Stimulated activated CD4-positive, alpha-beta T cell treated with anti-CD3 and anti-CD28 coated beads, Interleukin-1b, Interleukin-23, amount 100 ng/mL, for 48 hours (primary cell): ENCODE measurements at places on chromosomes 3 and 15.
A peak's percentile ranks its signal among the peaks of the same experiment; 100 is the strongest.

GRCh38 chr15:66965201-66965900 lies 100.1 kb upstream of the SMAD3 start:
- DNase-seq = no peak

GRCh38 chr15:29910068-29910467 lies 87.8 kb upstream of the TJP1 start:
- no peak for DNase-seq

GRCh38 chr3:37689645-37690356 lies 171.9 kb upstream of the CTDSPL start:
- no peak for DNase-seq

DNA sequence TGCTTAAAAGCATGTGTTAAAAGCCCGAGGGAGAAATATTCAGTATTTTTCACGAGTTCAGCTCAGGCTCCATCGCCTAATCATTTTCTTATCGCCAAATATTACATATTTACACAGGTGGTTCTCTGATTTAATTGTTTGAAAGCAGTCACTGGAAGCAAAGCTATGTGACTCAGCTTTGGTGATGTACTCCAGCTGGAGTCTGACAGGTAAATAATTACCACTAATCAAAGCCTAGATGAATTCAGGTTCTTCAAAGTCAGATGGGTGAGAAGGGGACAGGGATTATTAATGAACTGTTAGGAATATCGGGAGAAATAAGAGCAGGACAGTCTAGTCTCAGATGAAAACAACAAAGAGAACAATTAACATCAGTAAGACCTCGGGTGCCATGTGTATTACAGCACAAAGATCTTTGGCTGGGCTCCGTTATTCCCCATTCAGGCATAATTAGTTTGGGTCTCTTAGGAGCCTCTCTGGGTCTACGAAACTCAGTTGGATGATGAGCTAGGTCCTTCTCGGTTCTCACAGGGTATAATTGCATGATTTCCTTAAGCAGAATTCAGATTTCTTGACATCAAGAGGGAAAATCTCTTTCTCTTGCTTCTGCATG lies 331.7 kb upstream of the ADAMTS9 start:
- no peak for DNase-seq

DNA sequence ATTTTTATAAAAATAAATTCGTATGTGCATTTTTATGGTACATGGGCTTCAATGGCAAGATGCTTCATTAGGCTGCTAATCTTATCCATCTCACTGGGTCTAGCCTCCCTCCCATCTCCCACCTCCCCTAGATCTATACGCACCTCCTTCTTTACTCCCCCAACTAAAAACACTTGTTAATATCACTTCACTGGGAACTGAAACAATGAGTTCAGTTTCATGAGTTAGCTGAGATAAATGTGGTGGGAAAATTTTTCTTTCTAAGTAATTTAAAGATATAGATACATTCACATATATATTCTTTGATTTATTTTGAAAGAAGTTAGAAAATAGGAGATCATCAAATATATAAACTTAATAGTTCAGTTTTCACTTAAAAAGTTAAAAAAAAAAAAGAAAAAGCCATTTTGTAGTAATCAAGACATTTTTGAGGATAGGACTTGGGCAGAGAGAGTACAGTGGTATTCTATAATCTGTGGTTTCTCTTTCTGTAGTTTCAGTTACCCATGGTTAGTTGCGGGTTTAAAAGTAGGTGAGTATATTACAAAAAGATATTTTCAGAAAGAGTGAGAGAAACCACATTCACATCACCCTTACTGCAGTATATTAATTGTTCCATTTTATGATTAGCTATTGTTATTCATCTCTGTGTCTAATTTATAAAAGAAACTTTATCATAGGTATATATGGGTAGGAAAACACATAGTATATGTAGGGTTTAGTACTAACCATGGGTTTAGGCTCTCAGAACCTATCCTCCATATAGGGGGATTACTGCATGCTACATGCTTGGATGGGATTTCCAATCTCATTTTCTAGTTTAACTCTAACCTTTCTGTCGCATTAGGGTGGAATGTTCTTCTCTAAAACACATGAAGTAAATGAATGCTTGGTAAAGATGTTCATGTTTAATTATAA lies 316.0 kb upstream of the CBLB start:
- no peak for DNase-seq

- DNase-seq = no peak
Observed at GRCh38 chr3:152970851-152971250, 135.9 kb downstream of the P2RY1 start.

DNA sequence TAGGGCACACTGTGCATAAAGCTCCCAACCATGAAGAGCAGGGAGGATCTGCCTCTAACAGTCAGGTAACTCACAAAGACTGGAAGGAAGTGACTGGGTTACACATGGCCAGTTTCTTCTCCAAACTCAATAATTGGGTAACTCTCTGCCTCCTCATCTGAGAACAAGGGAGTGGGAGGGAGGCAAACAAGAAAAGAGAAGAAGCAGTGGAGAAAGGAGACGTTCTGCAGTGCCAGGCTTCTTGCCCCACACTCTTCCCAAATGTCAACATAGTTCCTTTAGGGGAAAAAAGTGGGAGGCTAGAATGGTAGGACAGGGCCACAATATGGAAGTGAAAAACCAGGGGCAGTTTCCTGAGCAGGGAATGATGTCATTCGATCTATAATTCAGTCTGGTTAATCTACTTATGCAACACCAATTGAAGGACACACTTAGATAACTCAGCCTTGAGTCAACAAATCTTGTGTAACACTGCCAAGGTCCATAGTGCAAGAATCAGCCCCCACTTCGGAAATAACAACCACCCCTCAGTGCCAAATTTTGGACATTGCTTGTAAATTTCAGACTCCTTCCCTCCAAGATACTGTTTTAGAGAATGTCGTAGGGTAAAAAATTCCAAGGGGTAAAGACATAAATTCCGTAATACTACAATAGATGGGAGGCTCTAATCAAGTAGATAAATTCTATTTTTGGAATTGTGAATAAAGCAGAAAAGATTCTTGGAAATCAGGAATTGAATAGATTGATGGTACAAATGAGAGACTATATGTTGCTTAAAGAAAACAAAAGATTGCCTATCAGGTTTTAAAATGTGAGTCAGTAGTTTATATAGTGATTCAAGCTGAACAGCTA lies 143.0 kb downstream of the LPP start:
- no peak for DNase-seq

- no peak for DNase-seq
Observed at GRCh38 chr3:106296062-106296461, 427.2 kb upstream of the CBLB start.

- DNase-seq = no peak
Observed at GRCh38 chr3:89740881-89741177, 633.4 kb downstream of the EPHA3 start.

GRCh38 chr3:107241217-107241616 lies 136.0 kb upstream of the CCDC54 start:
- DNase-seq = peak; percentile 1

- DNase-seq = peak; percentile 17
Observed at GRCh38 chr15:94231723-94232468, 535 bp downstream of the MCTP2 start.

DNA sequence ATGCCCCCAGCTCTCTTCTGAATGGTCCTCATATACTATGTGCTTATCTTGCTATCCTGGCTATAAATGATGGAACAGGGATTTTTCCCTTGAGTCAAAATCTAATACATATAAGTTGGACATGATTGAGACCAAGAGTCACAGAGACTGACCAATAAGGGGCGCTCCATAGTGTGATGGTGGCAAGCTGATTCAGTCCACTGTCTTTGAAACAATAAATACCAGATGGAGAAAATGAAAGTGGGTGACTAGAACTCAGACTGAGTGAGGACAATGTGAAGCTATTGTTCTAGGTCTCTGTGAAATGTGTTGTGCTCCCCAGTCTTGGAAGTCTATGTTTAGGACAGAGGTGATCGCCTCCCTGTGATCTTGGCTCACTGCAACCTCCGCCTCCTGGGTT lies 10.6 kb upstream of the FSTL1 start:
- DNase-seq = no peak

- DNase-seq = no peak
Observed at GRCh38 chr3:81170298-81170697, 591.1 kb downstream of the GBE1 start.

DNA sequence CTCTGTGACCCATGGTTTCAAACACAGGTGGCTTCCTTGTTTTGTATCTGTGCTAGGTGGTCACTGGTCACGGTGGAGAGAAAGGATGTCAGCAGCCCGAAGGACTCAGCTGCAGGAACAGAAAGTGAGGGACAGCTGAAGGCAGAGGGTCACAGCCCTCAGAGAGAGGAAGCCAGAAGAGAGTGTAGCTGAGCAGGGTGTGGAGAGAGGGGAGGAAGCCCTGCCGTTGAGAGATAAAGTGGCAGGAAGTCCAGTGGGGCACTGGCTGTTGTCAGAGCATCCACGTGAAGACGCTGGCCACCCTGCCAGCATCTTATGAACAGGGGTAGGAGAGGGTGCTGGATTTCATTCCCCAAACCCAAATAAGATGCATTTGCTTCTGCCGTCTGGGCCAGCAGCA lies 36.9 kb downstream of the LIMD1 start:
- DNase-seq = no peak

DNA sequence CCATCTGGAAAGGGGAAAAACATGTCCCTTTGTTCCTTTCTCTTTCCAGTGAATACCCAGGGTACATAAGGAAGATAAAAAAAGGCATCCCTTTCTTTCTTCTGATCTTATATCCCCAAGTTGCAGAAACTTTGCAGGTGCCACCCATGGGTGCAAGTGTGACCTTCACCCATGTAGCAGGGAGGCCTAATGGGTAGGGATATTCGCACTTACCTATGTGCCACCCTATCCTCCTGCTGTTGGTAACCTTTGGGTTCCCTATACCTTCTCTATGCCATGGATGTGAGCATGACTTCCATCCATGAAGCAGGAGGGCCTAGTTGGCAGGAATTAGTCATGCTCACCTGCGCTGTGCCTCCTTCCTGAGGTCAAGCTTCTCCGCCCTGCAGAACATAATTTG lies 59.2 kb upstream of the C15orf39 start:
- no peak for DNase-seq

GRCh38 chr3:30221619-30222018 lies 384.8 kb upstream of the TGFBR2 start:
- DNase-seq = no peak

GRCh38 chr3:108588601-108589000 lies 637 bp downstream of the CIP2A start:
- DNase-seq = no peak

DNA sequence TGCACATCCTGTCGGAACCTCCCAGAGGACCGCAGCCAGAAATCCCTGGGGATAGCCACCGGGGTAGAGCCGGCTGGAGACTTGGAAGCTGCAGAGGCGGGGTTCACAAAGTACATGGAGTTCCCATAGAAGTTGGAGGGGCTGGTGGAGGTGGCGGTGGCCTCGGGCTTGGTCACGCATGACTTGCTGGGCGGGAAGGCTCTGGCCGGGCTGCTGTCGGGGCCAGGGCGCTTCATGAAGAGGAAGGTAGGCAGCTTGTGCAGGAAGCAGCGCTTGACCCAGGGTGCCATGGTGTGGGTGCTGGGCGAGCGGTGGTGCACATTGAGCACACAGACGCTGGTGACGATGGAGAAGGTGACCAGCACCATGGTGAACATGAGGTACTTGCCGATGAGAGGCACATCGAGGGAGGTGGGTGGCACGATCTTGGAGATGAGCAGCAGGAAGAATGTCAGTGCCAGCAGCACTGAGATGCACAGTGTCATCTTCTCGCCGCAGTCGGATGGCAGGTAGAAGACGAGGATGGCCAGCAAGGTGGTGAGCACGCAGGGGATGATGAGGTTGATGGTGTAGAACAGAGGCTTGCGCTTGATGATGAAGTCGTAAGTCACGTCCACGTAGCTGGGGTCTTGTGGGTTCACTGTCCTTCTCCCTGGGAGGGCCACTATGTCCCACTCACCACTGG lies 8.4 kb upstream of the CHRNA3 start:
- no peak for DNase-seq

DNA sequence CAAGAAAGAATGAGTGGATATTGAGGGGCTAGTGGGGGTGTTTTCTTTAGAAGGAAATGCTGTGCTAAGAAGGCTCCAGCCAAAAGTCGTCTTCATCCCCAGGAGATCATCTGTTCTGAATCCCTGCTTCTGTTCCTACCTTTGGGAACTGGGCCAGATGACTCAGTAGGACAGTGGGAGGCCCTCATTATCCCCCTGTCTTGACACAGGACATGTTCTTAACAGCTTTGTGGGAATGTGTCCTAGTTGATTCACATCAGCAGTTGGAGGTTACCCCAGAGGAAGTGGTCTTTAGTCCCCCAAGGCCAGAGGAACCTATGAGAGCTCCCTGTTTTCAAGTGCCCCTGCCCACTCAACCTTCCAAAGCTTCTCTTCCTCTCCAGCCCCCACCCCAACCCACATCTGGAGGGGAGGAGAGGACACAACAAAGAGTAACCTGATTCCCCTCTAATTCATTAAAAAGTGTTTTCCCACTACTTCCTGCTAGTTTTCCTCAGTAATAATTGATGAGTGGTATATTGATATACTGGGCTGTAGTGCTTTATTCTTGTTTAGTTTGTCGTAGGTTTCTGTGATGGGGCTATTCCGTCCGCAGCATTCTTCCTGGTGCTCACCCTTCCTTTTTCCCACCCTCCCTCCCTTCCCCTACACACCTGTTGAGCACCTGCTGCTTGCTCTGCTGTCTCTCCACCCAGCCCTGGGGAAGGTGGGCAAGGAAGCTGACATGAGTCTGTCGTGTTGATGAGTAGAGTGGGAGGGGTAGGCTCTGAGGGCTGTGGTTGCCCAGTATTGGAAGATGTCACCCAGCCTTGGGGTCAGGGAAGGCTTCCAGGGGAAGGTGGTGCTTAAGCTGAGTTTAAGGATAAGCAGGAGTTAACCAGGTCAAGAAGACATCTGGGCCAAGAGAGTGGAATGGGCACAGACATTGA lies 9.3 kb downstream of the PXYLP1 start:
- no peak for DNase-seq

GRCh38 chr3:130831719-130832400 lies 62.0 kb upstream of the ATP2C1 start:
- DNase-seq = no peak

- DNase-seq = no peak
Observed at GRCh38 chr3:177410730-177411129, 213.4 kb upstream of the TBL1XR1 start.

DNA sequence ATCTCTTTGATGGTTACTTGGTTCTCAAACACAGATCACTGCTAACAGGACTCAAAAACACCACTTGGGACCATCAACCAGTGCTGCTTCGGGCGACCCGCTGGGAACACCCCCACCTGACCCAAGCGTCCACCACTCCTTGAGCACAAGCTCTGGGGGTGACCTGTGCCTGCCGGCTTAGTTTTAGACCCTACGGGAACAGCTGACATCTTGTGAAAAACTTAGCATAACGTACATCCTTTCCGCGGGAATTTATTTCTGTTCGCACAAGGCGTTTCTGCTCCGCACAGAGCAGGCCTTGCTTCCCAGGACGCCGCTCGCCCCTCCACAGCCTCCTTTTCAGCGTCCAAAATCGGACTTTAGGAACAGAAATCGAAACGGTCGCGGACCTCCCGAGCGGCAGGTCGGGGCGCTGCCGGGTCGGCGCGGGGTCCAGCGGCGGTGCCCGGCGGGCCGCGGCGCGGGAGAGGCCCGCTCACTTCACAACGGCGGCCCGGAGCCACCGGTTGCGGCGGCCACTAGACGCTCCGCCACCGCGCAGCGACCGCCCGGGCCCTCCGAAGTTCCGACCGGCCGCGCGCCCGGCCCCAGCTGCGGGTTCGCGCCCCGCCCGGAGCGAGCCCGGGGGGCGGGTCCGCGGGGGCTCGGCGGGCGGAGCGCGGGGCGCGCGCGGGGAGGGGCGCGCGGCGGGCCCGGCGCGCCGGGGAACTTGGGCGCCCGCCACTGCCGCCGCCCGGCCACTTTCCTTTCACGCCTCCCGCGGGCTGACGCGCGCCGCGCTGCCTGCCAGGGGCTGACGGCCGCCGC lies 959 bp downstream of the SFMBT1 start:
- DNase-seq = peak; percentile 34
